ENCODE measurements at places on chromosomes 1 and 21. TPM values are rescaled to one million over a fixed set of nuclear protein-coding genes. Genes with fewer than 3 reads are reported as not detected.

GRCh38 chr1:246769306-246769705 lies 45.1 kb downstream of the SCCPDH start:
- DNase-seq: no peak
- peaks cover 8% of the 10 kb centered on the region for H3K36me3 ChIP-seq
- H3K27me3 ChIP-seq: no peaks in the 10 kb centered on the region
- no peak overlapping the region for H3K4me3 ChIP-seq
- peaks cover 16% of the 10 kb centered on the region for H3K4me1 ChIP-seq

- peaks cover 5% of the 10 kb centered on the region for H3K4me1 ChIP-seq
- H3K36me3 ChIP-seq: no peaks in the 10 kb centered on the region
Observed at GRCh38 chr1:244221991-244222390, 170.9 kb downstream of the ZBTB18 start.

GRCh38 chr1:65725064-65725463 lies 67.6 kb upstream of the PDE4B start:
- H3K4me1 ChIP-seq: no peaks in the 10 kb centered on the region
- no peak overlapping the region for H3K27ac ChIP-seq
- no peak overlapping the region for H3K4me3 ChIP-seq
- no peaks in the 10 kb centered on the region for H3K36me3 ChIP-seq
- DNase-seq: no peak

DNA sequence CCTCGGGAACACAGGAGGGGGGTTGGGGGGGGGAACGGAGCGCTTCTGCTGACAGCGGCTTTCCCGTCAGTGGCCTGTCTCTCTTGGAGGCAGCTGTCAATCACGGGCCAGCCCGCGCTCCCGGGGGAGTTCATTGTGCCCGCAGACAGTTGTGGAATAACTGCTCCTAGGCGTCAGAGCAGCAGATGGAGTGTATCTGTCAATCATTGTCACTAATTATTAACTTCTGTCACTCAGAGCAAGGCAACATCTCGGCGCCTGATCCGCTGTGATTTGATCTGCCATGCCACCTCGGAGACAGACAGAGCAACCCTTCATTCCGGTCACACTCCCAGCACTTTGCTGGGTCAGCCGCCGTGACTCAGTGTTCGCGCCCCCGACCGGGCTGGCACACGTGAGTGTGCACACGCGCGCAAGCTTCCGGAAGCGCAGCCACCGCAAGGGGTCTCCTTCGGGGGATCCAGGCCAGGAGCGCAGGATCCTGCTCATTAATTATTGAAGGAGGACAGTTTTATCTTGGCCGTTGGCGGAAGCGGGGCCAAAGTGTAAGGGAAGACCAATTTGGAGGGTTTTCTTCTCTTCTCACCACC lies 75.8 kb downstream of the RRAGC start:
- H3K4me3 ChIP-seq: no peak overlapping the region
- no peak for DNase-seq
- H3K4me1 ChIP-seq: peaks cover 6% of the 10 kb centered on the region
- no peak overlapping the region for H3K27ac ChIP-seq

GRCh38 chr1:195738966-195739650 lies 869.1 kb downstream of the KCNT2 start:
- no peak for DNase-seq
- H3K27ac ChIP-seq: no peak overlapping the region
- H3K4me1 ChIP-seq: no peaks in the 10 kb centered on the region
- no peaks in the 10 kb centered on the region for H3K36me3 ChIP-seq
- no peak overlapping the region for H3K4me3 ChIP-seq
- H3K27me3 ChIP-seq: no peaks in the 10 kb centered on the region

- no peak overlapping the region for H3K27ac ChIP-seq
- no peaks in the 10 kb centered on the region for H3K27me3 ChIP-seq
- H3K4me3 ChIP-seq: no peak overlapping the region
Observed at GRCh38 chr21:21238629-21239400, 240.6 kb downstream of the NCAM2 start.

DNA sequence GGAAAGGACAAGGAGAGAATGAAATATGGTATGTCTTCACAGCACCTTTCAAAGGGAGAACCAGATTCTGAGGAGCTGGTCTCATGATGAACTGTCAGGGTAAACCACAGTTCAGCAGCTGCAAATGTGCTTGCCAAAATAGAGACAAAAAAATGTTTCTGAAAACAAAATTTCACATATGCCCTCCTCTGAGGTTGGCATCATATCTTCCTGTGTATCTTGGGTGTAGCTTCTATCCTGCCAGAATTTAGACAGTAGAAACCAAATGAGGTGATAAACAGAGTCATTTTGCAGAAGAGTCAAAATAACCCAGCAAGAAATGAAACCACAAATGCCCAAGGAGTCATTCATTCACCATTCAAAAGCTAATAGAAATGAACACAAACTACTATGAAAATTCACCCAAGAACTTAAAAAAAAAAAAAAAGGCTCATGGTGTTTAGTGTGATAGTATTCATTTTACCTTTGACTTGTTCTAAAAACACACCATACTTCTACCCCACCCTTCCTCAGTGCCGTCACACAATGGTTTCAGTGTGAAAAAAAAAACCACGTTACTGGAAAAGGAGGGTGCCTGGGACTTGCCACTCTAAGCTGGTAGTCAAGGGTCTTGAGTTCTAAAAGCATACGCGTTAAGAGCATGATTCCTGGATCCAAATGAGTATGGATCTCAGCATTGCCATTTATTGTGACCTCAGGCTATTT lies 18.5 kb downstream of the SELL start:
- H3K4me3 ChIP-seq: peak overlapping the region; percentile 62
- peaks cover 94% of the 10 kb centered on the region for H3K4me1 ChIP-seq
- H3K36me3 ChIP-seq: peaks cover 51% of the 10 kb centered on the region
- H3K27ac ChIP-seq: peak overlapping the region; percentile 90
- no peaks in the 10 kb centered on the region for H3K27me3 ChIP-seq
- no peak for DNase-seq

GRCh38 chr1:220513834-220514233 lies 14.1 kb upstream of the MARK1 start:
- H3K4me3 ChIP-seq: no peak overlapping the region
- H3K27ac ChIP-seq: no peak overlapping the region
- no peak for DNase-seq

HES4 gene
- total RNA-seq: 0.67 TPM

GRCh38 chr1:175287377-175287776 lies 94.8 kb upstream of the KIAA0040 start:
- H3K36me3 ChIP-seq: no peaks in the 10 kb centered on the region
- H3K4me3 ChIP-seq: no peak overlapping the region
- DNase-seq: no peak
- peak overlapping the region; percentile 53 for H3K27ac ChIP-seq
- H3K27me3 ChIP-seq: no peaks in the 10 kb centered on the region
- peaks cover 15% of the 10 kb centered on the region for H3K4me1 ChIP-seq

CYP4A22 gene
- not detected for total RNA-seq

Data from activated B cell treated with CpG ODN at 0.5 μM for 24 hours (primary cell).